ENCODE measurements at places on chromosomes 2 and 18. TPM values are rescaled to one million over a fixed set of nuclear protein-coding genes. Genes with fewer than 3 reads are reported as not detected.
A peak's percentile ranks its signal among the peaks of the same experiment; 100 is the strongest.

DNA sequence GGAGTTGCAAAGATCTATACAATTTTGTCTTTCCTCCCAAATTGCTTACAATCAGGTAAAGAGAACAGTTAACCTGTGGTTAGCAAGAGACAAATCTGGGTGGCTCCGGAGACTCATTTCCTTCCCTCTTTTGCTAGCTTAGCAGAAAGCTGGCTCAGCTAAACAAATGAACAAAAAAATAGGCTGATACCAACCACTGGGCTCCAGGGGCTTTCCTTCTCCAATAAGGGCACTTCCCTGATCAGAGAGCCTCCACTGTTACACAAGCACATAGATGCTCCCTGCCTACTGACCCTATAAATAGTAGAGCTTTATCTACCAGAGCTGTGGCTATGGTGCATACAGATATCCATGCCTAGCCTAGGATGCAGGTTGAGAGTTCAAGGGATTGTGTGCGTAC lies 90.1 kb upstream of the ARL5A start:
- no peak for DNase-seq

Gene EDAR
- not detected for polyA plus RNA-seq

DNA sequence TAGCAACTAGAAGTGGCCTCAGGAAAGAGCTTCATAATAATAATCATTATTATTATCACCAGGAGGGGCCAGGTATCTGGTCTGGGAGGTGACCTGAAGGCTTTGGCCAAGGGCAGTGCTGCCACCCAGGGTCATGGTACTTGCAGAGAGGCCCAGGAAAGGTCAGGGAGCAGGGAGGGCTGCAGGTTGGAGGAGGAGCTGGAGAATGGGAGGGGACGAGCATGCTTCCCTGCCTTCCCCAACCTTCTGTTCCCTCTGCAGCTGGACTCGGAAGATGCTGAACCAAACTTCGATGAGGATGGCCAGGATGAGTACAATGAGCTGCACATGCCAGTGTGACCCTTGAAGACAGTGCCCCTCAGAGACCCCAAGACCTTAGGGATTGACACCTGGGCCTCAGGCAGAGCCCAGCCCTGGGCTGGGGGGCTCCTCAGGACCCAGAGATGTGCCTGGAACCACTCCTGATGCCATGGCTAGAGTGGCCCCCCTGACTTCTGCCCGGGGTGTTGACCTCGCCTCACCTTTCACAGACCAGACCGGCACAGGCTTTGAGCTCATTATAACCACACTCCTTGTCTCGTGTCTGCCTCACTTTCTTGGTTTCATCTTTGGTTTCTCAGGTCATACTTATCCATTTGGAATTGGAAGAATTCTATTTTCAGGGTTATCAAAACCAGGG lies 14.1 kb downstream of the SLC4A3 start:
- peak; percentile 47 for DNase-seq

DNA sequence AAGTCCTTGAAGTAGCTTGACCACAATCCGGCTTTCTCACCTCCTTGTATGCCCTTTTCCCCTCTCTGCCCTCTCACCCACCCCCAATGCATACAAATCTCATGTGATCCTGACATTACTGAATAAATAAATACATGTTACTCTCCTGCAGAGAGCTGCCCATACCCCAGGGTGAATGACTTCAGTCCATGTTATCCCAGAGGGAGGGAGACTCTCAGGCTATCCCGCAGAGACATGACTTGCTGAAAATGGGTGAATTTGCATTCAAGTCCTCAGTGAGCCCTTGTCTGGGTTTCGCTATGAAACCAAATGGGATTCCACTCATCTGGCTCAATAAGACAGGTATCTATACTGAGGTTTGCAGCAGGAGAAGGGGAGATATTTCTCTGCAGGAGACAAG lies 168.5 kb downstream of the FHOD3 start:
- DNase-seq, result no peak

GRCh38 chr2:69036926-69037325 lies 23.9 kb downstream of the ANTXR1 start:
- DNase-seq, result no peak
